DMS79 (cell line): ENCODE measurements at places on chromosomes 6 and 20.

GRCh38 chr20:49548371-49548947, 19.5 kb downstream of the PTGIS start:
- no peak for DNase-seq

DNA sequence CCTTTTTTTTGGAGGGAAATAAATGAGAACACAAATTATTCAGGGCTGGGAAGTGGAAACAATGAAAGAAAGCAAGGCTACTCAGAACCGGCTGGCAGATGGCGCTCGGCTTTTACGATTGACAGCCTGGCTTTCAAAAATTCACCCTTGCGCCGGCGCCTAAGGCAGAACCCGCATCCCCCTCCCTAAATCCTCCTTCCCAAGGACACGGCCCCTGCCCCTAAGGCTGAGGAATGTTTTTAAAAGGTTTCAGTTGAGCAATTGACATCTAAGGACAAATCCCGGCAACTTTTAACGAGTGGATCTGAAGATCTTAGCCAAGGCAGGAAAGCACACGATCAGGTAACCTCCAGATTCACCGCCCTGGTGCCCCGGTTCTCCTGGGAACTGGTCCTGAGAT, 16.3 kb downstream of the GNAS start:
- no peak for DNase-seq

GRCh38 chr20:58236612-58237317, 8.3 kb upstream of the ANKRD60 start:
- DNase-seq, result peak; percentile 54

DNA sequence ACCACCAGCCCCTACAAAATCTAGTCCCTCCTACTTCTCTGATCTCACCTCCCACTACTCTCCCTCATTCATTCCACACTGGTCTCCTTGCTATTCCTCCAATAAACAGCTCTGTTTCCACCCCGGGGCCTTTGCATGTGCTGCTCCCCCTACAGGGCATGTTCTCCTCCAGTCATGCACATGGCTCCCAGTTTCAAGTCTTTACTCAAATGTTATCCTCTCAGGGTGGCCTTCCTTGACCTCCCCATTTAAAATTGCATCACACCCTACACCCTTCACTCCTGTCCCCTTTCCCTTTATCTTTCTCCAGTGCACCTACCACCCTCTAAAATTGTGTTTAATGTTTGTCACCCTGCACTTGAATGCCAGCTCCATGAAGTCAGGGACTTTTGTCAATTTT, 174.5 kb downstream of the MRPL14 start:
- no peak for DNase-seq

GRCh38 chr6:164982389-164982788, 327.0 kb downstream of the C6orf118 start:
- DNase-seq, result no peak

GRCh38 chr6:168093071-168093505, 14.1 kb upstream of the FRMD1 start:
- DNase-seq, result no peak
